ENCODE measurements at places on chromosomes 16 and 17. TPM values are rescaled to one million over a fixed set of nuclear protein-coding genes. Genes with fewer than 3 reads are reported as not detected.

CDH13 gene
- 77.7 TPM for total RNA-seq

TAT gene
- total RNA-seq: not detected

NAGS gene
- 7.5 TPM for total RNA-seq

FLYWCH1 gene
- 34.7 TPM for total RNA-seq

IGSF6 gene
- total RNA-seq: not detected

TSC2 gene
- total RNA-seq: 51.4 TPM

TP53TG3F gene
- total RNA-seq: not detected

RPTOR gene
- 23.9 TPM for total RNA-seq

FZD2 gene
- 32.3 TPM for total RNA-seq

NR1D1 gene
- total RNA-seq: 2.8 TPM

GCGR gene
- total RNA-seq: not detected

VTN gene
- total RNA-seq: 1.4 TPM

ZNF205 gene
- total RNA-seq: 18.7 TPM

HBA2 gene
- total RNA-seq: 0.91 TPM

CCL11 gene
- 0.13 TPM for total RNA-seq

KCTD2 gene
- 8.3 TPM for total RNA-seq

COPZ2 gene
- total RNA-seq: 34.8 TPM

HSD17B1 gene
- 0.48 TPM for total RNA-seq

TMEM100 gene
- total RNA-seq: 101 TPM

ARRB2 gene
- 8.4 TPM for total RNA-seq

CCDC144A gene
- total RNA-seq: 0.39 TPM

KRT40 gene
- not detected for total RNA-seq

CCL3 gene
- total RNA-seq: not detected

ST3GAL2 gene
- 40.6 TPM for total RNA-seq
